ENCODE measurements at places on chromosomes 7 and 10.

- DNase-seq: no peak
Measured at GRCh38 chr7:116986611-116987565, 33.6 kb downstream of the ST7 start.

DNA sequence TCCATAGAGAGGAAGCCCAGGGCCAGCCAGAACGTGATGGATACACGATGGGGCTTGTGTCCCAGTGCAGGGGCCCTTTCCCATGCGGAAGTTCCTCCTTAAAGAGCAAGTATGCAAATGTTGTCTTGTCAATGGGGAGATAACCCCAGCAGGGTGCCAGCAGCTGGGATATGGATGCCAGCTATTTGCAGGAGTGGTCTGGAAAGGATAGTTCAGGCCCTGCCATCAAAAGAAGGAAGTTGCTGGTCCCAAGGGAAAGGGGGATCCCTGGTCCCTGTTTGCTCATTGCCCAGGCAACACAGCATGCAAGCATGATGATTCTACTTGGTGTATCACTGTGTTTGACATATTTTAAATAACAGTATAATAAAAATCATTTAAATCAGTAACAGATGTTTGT is 73.1 kb upstream of the HECW1 start:
- DNase-seq: no peak

DNA sequence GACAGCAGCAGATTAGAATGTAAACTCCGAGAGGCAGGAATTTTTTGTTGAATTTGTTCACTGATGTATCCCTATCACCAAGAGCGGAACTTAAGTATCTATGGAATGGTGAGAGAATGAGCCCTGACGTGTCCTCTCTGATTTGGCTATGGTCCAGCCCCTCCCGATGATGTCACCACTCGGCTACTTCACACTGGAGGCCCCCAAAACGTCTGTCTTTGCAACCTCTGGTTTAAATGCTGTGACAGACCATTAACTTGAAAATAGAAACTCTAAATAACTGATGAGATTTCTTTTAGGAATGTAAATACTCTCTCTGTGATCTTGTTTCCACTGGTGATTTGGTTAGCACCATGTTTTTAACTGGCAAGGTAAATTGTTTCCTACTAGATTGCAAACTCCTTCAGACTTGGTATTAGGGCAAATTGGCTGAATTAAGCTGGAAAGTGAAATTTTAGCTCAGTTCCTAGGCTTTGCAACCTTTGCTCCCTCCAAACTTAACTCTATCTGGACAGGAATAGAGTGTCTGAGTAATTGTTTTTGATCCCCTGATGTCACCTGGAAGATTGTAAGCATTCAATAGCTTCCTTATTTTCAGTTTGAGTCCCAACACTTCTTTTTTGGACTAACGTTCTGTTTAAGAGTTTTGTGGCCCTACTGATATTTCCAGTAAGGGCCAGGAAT is 19.1 kb downstream of the SLC16A12 start:
- no peak for DNase-seq

GRCh38 chr10:12665501-12665900 is 316.2 kb downstream of the CAMK1D start:
- no peak for DNase-seq

DNA sequence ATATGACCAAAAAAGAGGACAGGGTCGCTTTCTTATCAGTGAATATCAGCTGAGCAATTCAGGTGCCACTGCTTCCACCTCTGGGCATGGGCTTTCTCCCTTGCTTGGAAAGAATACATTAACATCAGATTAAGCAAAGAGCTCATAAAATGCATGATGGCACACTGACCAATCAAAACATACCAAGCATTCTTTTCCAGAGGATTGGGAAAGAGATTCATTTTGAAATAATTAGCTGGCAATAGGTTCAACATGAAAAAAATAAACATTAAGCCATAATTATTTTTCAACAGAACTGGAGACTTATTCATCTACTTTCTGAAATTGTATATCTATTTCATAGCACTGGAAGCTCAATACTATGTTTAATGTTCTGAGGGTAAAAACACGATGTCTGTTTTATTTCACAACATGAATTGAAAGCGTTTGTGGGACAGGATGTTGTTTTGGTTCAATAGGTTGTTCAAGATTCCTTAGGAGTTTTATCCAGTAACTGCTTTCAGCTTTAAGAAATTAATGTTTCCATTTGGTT is 53.2 kb downstream of the TFAM start:
- no peak for DNase-seq

GRCh38 chr7:28411876-28412662 is at the start of gene CREB5:
CREB5 (plus strand) TSS chr7:28412518; CDS start chr7:28412915, 397 bp downstream.
- DNase-seq: no peak

DNA sequence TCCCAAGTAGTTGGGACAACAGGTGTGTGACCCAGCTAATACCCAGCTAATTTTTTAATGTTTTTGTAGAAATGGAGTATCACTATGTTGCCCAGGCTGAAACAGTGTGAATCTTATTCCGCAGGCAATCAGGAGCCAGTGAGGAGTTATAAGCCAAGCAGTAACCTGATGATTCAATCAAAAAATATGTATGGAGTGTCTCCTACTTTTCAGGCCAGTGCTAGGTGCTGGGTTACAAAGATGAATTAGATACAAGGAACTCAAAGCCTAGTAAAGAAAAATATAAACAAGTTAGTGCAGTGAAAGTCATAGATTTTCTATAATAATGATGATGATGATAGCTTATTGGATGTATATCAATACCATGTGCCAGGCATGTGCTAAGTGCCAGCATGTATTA is 13.2 kb upstream of the IFRD1 start:
- no peak for DNase-seq

GRCh38 chr10:133465950-133466474 is 12.3 kb downstream of the SCART1 start:
- DNase-seq: no peak

DNA sequence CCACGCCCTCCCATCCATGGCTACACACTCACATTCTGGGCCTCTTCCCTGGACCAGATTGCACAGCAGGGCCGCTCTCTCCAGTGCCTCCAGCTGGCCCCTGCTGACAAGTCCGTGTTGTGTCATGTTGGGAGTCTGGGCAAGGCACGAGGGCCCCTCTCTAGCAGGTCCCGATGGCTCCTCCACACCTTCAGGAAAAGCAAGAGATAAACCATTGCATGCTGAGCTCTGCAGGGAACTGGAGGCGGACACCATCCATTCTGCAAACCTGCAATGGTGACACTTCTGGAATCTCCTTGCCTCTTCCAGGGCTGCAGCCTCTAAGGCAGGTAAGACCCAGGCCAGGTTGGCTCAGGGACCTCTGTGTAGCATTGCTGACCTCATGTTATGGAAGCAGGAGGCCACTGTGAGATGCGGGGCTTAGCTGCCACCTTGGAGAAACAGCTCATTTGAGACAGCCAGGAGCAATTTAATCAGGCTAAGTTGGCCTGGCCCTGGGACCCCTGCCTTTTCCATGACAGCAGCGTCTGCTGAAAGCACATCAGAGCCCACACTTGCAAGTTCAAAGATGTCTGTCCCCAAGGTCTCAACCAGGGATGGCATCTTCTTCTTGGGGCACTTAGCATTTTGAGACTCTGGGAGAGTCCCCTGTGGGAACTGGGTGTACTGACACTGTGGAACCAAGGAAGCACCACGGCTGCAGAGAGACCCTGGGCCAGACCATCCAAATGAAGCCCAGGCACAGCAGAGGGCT is 34.2 kb upstream of the LEP start:
- no peak for DNase-seq

GRCh38 chr7:16295558-16295957 is 125.8 kb downstream of the CRPPA start:
- no peak for DNase-seq

DNA sequence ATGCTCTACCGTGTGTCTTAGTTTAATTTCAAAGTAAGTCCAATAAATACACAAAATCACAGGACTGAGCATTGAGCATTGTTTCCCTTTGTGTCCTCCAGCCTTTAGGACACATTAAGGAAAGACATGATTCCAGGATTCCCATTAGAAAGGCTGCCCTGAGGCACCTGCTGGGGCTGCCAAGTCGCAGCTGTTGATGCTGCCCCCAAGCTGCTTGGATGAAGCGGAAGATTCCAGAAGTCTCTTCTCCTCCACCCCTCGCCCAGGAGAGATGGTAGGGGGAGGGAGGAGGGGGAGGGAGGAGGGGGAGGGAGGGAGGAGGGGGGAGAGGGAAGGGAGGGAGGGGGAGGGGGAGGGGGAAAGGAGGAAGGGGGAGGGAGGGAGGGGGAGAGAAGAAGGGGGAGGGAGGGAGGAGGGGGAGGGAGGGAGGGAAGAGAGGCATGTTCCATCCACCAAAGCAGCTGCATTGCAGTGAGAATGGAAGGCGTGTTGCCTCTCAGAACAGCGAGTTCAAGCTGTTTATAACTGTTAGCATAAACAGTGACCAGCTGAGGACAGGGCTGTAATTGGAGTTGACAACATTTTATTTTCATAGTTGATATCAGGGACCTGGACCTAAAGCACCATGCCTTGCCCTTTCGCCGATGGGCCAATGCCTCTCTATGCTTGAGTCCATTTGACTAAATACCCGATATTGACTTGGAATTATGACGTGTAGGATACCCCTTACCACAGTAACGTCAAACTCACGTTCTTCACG is 67.3 kb downstream of the DIP2C start:
- DNase-seq: no peak

GRCh38 chr7:26378016-26378415 is 86.4 kb downstream of the SNX10 start:
- no peak for DNase-seq

DNA sequence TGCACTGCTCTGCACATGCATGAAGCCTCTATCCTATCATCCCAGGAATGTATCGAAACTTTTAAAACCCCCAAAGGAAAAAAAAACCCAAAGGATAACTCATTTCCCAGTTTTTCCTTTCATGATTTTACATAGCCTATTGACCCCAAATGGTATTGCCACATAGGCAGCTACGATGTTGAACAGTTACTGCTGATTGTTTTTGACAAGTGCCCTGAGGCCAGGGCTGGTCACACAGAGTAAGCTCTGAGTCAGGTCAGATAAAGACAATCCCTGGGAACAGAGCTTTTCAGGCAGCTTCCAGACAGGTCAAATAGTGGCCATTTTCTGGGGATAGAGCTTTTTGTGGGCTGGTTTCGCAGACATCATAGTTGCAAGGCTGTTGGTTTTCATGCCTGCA is 52.1 kb downstream of the MYL10 start:
- DNase-seq: no peak

GRCh38 chr7:50220273-50220672 is 84.2 kb upstream of the IKZF1 start:
- no peak for DNase-seq

DNA sequence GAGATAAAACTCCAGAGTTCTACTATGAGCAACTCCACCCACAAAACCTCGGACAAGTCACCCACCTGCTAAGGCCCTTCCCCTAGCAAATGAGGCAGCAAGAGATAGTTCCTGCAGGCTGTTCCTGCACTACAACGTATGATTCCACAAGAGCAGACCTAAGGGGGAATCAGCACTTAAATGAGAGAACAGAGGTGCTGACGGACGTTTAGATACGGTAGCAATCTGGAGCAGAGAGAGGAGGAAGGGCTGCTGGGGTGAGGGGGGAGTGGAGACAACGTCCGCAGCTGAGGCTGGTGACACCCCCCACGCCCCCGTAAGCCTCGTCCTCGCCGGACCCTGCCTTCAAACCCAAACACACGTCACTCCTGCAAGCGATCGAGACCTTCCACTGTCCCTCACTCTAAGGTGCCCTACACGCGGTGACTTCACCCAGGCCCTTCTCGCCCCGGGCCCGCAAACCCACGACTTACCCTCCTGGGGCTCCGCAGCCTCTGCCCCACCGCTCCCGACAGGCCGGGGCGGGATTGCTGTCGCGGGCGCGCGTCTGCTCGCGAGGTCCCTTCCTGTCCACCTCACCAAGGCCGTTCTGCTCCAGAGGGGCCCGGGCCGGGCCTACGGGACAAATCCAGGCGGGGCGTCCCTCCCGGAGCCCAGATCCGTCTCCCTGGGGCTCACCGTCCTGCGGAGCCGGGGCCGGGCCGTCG is 635 bp downstream of the ZNF12 start:
- DNase-seq: peak; percentile 16

DNA sequence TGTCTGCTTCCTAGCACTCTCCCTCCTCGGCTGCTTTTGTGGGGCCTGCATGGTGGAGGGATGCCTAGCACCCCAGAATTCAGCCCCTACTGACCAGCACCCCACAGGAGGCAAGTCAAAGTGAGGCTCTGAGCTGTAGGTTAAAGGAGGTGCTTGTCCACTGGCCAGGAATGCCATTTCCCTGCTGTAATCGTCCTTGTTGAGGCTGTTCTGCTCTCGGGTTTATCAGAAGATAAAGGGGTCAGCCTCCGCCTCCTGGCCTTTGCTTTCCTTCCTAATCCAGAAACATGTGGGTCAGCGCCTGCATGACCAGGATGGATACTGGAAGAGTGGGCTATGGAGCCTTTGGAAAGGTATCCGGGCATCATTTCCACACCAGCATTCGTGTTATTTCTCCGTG is 98.9 kb downstream of the MKI67 start:
- no peak for DNase-seq

DNA sequence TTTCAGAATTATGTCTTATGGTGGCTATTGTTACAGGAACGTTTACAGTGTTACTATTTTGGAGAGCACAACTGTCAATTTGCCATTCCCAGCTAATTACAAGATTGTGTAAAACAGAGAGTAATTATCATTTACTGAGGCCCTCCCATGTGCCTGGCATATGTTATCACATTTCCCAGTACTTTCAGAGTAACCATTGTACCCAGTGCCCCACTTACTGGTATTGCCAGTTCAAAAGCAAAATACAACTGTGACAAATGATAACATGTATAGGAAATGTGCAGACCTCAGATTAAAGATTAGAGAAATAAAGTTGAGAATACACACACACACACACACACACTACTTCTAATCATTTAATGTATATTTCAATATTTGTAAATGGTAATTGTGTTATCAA is 572.5 kb downstream of the POM121L12 start:
- DNase-seq: no peak

GRCh38 chr10:80320377-80320776 is 30.9 kb upstream of the MAT1A start:
- no peak for DNase-seq

- DNase-seq: peak; percentile 61
Measured at GRCh38 chr10:15209827-15210509, 41.5 kb upstream of the NMT2 start.

GRCh38 chr7:121486590-121486989 is 90.5 kb upstream of the FAM3C start:
- no peak for DNase-seq

DNA sequence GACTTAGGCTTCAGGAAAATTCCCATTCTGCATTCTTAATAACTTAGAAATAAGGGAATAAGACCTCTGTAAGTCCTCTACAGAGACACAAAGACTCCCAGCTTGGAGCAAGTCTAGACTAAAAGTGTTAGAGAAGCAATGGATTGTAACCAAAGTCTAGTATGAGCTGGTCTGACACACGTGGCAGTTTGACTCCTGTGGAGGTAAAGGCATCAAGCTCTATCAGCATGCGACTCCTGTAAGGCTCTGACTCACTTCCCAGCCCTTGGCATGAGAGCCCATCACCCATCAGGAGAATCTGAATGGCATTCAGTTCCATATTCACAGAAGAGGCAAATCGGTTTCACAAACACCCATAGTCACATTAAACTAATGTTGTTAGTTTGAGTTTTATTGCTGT is 4.4 kb upstream of the VSTM4 start:
- DNase-seq: no peak

Data from stimulated activated CD8-positive, alpha-beta memory T cell treated with anti-CD3 and anti-CD28 coated beads, Interleukin-7, amount 100 ng/mL, for 4 hours (primary cell).